ENCODE measurements at places on chromosomes 1 and 21.
A peak's percentile ranks its signal among the peaks of the same experiment; 100 is the strongest.

DNA sequence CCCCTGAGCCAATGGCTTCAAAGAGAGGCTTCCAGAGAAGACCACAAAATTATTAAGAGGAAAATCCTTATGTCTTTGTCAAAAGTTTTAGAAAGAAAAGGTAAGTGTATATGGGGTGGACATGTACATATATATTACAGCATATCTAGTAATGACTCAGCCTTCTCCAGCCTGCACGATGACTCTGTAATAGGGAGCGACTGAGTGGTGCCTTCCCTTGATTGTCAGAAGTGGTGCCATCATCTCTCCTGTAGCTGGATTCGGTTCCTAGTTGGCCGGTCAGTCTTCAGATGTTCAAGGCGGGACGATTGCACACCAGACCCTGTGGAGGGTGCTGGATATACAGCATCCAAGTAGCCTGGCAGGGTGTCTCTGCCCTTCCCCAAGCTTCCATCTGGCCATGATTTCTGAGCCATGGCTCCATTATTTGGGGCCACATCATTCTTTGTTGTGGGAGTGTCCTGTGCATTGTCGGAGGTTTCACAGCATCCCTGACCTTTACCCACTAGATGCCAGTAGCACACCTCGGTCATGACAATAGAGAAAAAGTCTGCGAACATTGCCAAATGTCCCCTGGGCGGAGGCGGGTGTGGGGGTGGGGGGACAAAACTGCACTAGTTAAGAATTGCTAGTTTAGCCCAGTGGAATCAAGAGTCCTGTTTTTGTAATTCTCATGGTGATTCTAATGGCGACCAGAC lies 206.2 kb upstream of the KAZN start:
- no peak for DNase-seq

DNA sequence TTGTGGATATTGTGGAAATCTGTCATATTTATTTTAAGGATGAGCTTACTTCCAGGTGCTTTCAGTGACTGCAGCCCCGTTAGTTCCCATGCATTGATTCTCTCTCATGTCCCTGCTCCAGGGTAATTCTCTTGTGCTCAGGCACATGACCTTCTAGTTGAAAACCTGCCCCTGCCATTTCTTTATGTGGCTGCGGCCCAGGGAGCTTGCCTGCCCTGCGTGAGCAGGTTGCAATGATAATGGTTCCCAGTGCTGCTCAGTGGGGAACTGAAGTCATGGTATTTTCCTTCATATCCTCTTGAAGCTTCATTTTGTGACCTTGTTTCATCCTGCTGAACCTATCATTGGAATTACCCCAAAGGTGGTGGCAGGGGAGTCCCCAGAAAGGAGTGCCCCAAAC lies 229.8 kb downstream of the DISC1 start:
- DNase-seq = no peak

GRCh38 chr1:170617591-170618330 lies 46.2 kb upstream of the PRRX1 start:
- no peak for DNase-seq

DNA sequence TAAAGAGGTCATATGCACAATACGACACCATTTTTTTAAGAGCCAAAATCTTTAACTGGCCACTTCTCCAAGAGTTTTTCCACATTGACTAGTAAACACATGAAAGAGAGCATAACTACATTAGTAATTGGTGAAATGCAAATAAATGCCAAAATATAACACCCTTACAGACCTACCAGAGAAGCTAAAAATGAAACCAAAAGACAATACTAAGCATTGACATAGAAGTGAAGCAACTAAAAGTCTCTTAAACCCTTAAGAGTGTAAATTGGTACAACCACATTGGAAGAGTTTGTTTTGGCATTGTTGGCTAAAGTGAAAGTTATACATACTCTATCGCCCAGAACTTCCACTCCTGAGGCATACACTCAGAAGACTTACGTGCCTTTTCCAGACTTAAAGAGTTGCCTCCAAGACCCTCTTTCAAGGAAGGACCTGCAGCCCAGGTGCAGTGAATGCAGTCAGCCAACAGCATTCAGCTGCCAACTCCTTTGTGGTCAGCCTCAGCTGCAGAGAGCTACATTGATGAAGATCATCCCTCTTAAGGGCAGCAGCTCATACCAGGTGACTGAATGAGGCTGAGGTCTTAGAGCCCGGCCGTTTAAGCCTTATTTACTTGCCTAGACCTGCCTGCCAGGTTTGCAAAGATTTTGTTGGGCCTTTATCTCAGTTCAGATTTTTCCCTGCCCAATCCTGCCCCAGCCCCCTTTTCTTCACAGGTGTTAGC lies 839.1 kb upstream of the ADGRL2 start:
- no peak for DNase-seq

GRCh38 chr21:32143241-32143939 lies 135.5 kb downstream of the MIS18A start:
- DNase-seq = peak; percentile 64

GRCh38 chr1:165844933-165845332 lies 17.5 kb downstream of the UCK2 start:
- DNase-seq = no peak

- DNase-seq = no peak
Observed at GRCh38 chr1:237471377-237471776, 419.3 kb downstream of the ZP4 start.

DNA sequence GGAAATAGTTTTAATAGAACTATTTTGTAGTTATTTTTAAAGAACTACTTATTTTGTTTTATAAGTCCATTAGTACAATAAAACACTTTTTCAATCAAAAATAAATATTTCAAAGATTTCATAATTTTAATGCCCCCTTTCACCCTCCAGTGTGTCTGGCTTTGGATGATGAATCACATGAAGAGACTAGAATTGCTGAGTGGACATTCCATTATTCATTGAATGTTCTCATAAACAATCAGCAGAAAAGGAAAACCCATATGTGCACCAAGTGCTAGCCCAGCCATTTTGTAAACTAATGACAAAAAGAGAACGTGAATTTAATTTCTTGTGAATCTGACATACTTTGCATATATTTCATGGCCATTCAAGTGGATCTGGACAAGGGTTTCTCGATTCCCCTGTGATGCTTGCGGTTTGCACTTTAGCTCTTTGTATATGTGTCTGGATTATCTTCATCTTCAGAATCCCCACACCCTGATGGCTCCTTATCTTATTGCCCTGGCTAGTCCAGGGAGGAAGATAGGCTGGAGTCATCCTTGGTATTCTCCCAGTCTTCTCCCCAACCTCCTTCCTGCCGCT lies 20.7 kb upstream of the CHIA start:
- no peak for DNase-seq

DNA sequence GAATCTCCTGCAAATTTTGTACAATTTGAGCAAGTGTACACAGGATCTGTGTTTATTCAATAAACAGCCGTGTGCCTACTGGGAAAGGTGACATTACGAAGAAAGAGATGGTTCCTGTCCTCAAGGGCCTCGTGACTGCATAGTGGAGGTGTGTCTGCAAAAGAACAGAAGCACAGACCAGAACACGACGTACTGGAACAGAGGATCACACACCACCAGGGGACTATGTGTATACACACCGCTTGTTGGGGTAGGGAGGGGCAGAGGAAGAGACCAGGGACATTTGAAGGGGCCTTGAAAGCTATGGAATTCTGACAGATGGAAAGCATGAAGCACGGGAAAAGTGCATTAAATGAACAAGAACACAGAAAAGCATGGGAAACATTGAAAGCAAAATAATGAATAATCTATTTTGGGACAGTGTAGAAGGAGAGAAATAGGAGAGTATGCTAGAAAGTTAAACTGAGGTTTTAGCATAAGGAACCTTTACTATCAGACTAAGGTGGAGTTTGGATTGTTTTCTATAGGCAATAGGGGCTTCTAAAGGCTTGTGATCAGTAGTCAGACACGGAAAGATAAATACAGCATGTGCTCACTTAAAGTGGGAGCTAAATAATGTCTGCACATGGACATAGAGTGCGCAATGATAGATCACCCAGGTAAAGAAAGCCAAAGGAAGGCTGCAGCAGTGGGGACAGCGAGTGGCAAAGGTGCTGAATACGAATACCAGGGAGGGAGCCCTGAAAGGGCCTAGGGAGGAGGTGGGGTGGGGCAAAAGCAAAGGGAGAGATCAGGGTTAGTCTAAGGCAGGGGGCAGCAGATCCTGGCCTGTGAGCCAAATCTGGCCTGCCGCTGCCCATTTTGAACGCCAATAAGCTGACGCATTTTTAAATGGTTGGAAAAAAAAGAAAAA lies 11.0 kb downstream of the JAK1 start:
- DNase-seq = no peak

- DNase-seq = no peak
Observed at GRCh38 chr1:203682473-203683383, 56.1 kb downstream of the ATP2B4 start.

DNA sequence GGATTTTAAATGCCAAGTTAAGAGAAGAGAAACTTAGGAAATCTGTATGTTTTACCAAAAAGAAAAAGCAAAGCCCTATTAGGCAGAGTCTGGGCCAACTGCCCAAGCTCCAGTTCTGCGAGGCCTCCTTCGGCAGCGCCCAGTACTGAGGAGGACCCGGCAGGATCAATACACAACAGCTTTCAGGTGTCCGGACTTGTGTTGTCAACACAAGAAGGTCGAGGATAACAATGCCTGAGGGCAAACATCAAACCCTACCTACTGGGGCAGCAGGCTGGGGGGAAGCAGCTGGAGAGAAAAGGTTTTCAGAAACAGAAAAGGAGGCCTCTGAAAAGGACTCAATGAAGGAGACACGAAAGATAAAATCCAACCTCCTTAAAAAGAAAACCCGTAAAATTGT lies 98.1 kb upstream of the GJB5 start:
- DNase-seq = no peak

DNA sequence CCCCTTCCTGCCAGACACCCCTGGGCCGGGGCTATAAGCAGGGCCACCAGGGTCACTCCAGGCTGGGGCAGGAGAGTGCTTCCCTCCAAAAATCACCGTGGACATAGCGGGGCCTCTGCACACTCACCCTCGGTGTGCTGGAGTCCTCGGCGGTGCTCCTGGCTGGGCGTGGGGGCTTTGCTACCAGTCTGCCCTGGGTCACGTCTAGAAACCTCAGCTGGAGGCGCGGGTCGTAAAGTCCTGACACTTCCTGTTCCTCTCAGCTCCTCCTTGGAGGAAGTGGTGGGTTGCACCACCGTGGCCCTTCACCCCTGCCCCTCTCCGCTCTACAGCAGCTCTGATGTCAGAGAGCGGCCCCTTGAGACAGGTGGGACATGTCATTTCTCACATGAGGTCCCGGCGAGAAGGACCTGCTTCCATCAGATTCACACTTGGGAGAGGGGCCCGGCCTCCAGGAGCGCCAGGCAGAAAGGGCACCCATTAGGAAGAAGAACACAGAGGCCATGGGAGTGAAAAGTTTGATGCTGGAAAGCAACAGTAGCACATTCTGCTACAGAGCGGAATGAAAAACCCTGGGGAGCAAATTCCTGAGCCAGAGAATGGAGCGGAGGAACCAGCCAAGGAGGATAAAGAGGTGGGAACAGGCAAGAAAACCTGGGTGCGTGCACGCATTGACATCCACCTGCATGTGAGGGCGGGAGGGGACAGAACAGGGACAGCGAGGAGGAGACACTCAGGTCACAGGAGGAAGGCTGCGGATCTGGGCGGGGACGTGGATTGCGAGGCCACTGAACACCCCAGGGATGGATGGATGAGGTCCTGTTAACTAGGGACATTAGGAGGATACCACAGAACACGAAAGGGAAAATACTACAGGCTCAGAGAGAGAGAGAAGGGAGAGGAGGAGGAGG lies at the start of gene ITGB2:
ITGB2 (minus strand) TSS at position 206 of the 911 bp plus-strand sequence. CDS start 10,117 bp downstream, outside the sequence.
- no peak for DNase-seq

DNA sequence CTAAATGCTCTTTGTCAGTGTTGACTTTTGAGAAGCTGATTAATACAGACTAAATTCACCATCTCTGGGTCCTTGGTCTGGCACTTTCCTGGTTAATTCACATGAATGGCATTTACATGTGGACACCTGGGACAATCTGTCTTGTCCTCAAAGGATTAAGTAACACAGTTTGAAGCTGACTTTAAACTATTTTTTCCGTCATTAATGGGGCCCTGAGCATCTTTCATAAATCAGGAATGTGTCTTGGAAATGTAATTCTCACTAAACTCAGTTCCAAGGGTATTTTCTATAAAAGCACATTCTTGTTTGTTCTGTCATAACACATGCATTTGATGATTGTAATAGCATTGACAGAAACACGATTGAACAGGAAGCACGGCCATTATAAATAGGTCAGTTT lies 26.7 kb upstream of the NBL1 start:
- peak; percentile 25 for DNase-seq

DNA sequence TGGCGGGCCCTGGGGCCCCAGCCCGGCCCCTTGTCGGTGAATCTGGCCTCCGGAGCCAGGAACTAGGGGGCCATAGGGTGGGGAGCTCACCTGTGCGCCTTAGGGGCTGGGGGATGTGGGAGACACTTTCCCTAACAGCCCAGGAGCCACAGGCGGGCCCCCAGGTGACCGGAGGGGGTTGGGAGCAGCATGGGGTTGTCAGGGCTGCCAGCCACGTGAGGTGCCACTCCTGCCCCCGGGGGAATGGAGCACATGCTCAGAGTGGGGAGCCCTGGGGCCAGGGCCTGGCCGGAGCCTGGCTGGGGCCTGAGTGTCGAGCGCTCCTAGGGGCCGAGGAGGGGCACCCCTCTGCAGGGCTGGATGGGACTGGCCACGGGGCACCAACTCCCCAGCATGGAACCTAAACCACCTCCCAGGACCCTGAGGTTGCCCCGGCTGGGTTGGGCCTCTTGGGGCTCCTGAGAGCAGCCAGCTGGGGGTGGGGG lies 19.9 kb downstream of the PRXL2B start:
- DNase-seq = no peak

- DNase-seq = peak; percentile 66
Observed at GRCh38 chr1:204493984-204494280, 673 bp downstream of the PIK3C2B start.

GRCh38 chr21:35204850-35205541 lies 155.9 kb upstream of the RUNX1 start:
- DNase-seq = peak; percentile 88

DNA sequence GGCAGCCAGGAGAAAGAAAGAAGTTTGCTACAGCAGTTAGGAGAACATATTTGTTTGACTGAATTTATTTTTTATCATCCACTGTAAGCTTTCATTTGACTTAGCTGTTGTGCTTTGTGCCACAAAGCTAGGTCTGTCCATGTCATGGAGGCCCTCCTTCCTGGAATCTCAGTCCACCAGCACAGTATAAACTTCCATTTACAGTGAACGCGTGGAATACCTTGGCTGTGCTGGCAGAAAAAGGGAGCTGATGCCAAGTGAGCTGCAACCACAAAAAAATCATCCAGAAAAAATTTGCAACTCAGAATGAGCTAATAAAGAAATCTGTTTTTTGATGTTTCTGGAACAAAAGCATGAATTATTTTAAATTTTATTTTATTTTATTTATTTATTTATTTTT lies 72.6 kb downstream of the ATP6V1G3 start:
- peak; percentile 45 for DNase-seq

GRCh38 chr1:184958554-184959353 lies 15.6 kb downstream of the NIBAN1 start:
- peak; percentile 56 for DNase-seq

Data from EH (cell line).